Activated T-helper 1 cell treated with anti-CD3 and anti-CD28 coated beads, Interleukin-2, amount 50 U/mL, for 16 hours (primary cell): ENCODE measurements at places on chromosomes 5 and 9.

DNA sequence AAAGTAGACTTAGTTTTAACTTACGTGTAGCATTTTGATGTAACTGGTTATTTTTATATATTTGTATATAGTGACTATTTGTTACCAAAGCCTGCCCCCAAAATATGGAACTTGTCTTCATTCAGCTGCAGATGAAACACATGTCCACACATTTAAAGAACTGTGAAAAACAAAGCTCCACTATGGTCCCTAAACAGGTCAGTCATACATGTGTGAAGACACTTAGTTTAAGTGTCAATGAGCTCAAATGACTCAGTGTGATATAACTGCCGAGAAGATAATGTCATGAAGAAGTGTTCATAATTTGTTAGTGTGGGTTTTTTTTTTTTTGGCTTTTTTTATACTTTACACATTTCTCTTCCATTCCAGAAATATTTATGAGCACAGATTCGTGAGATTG, 28.2 kb downstream of the HAVCR1 start:
- no peak for DNase-seq

GRCh38 chr5:34511063-34511462, 145.1 kb upstream of the RAI14 start:
- DNase-seq, result no peak

- DNase-seq, result no peak
Measured at GRCh38 chr5:174325431-174325830, 279.9 kb downstream of the NSG2 start.

GRCh38 chr5:173832386-173832785, 55.8 kb upstream of the CPEB4 start:
- DNase-seq, result no peak

DNA sequence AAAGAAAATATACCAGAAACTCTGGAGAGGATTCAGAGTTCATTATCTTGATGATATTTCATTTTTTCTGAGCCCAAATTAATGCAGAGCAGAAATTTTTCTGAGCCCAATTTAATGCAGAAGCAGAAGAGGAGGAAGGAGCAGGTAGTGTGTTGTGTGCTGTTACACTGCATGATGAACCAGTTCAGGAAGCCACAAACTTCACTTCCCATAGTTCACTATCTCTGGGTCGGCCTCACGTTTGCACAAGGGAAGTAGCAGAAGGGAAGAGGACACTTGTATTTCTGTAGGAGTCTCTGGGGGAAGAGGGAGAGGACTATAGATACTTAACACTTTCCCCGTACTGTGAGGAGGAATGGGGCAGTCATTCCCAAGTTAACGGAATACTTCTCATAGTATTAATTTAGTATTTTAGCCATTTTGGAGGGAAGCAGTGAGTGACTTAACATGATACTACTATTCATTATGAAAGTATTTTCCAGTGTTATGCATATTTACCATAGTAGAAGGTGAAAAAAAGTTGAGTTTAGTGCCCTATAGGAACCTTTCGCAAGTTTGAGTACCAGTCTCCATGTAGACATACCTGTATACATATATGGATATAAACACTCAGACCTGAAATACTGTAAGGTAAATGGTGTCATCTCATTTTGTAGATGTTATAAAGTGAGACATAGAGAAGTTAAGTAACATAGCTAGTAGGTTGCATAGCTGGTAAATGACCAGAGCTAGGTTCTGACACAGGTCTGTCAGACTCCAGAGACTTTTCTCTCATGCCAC, 30.0 kb downstream of the XPA start:
- DNase-seq, result no peak

DNA sequence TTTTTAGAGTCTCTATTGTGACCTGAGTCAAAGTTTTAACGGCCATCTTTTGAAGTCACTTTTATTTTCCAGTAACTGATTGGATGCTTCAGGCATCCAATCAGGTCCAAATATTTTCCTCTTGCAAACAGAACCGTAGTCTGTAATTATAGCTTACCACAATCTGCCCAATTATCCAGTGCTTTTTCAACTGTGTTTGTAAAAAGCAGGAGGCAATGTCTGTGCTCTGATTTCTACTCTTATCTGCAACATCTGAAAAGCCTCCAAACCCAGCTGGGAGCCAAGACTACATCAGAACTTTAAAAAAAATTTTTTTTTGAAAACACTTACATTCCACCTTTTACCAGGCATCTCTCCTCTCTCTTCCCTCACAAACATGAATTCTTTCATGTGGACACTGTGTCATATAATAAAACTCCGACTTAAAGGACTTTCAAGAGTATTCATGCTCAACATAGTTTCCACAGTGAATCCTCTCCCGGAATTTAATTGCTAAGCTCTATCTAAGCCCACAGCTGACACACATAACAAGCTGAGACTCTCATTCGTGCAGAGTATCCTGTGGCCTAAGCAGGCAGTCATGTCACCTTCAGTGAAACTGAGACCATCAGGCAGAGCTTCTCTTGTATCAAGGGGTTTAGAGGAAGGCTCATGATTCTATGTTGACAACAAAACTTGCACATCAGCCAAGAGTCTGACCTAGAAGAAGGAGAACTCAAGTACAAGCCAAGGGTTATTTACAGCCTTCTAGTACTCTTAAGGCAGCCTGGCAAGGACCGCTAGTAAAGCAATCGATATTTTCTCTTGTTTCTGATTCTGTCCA, 272.7 kb downstream of the TLE1 start:
- no peak for DNase-seq

- DNase-seq, result no peak
Measured at GRCh38 chr5:130017173-130017572, 112.9 kb downstream of the CHSY3 start.

- DNase-seq, result no peak
Measured at GRCh38 chr5:33439905-33440481, 772 bp upstream of the TARS1 start.

DNA sequence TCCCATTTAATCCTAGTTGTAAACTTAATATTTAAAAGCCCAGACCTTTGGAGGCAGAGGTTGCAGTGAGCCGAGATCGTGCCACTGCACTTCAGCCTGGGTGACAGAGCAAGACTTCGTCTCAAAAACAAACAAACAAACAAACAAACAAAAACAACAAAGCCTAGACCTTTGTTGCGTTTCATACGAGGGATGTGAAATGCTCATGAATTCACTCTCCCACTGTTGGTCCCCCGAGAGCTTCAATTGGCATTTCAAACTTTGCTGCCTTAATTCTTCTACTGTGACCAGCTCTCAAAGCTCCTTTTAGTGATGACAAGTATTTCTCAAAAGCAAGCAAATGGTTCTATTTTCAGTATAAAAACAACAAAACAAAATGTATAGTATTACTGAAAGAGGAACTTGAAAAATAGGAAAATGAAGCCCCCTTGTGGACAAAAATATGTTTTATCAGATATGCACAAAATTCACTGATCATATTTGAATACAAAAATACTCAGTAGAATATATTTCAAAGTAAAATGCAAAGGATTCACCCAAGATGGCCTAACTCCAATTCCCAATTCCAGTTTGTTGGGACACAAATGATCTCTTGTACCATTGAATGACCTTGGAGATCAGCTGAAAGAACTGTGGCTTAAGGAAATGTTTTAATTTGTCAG, 140.4 kb downstream of the ESM1 start:
- no peak for DNase-seq

- DNase-seq, result no peak
Measured at GRCh38 chr9:93364734-93365426, 86.6 kb upstream of the FAM120A start.

DNA sequence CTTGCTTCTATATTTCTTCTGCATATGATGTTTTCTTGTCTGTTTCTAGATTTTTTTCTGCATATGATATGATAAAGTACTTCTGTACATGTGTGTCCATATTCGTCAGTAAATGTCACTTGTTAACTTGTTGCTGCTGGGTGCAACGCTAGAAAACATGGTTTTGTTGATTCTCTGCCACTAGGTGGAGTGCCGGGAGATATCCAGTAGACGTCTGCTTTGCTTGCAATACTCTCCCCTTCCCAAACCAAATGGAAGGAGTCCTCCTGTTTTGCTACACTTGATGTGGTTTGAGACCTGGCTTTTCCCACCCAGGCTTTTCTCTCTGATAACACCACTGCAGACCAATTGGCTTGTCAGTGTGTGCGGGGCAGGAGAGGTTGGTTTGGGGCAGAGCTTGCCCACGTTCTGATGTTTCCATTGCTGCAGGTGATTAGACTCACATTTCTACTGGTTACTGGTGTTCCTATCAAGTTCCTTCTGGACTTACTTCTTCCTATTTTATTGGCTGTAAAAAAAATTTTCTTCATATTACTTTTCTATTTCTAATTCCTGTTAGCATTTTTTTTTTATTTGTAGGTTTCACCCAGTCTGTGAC, 900.0 kb upstream of the CDH10 start:
- DNase-seq, result no peak

- DNase-seq, result no peak
Measured at GRCh38 chr5:175798626-175799025, 72.8 kb upstream of the CPLX2 start.

DNA sequence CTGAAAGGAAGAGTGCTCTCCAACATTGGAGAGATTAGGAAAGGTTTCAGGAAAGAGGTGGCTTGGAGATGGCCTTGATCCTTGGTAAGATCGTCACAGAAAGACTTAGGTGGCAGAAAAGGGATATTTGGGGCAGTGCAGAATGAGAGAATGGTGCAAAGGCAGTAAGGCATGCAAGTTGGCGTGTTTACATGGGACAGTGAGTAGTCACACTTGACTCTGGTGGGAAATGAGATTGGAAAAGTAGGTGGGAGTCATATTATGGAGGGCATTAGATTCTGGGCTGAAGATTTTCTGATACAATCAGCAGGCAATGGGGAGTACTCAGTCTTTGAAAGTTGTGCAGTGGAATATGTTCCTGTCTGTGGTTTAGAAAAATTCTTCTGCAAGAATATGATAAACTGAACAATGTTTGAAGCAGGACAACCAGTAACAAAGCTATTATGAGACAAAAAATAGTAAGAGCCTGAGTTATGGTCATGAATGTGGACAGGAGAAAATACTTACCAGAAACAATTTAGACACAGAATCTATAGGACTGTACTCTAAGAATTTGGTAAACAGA, 76.2 kb upstream of the ANKRD55 start:
- no peak for DNase-seq

DNA sequence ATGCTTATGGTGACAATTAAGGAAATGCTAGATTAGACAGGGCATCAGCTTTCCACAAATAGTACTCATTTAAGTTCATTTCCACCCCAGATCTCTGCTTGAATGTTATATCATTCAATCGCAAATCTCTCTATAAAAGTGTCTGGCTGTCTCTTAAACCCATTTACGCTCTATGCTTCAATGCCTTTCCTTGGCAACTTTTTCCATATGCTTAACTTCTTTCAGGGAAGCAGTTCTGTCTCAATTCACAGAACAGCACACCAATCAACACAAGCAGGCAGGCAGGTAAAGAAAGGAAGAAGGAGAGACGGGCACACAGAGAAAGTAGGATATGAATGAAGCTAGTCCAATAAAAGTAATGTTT, 243.1 kb downstream of the DENND1A start:
- no peak for DNase-seq

- DNase-seq, result no peak
Measured at GRCh38 chr5:140329739-140330481, 16.5 kb downstream of the HBEGF start.

- no peak for DNase-seq
Measured at GRCh38 chr5:143094087-143094521, 309.4 kb downstream of the NR3C1 start.

DNA sequence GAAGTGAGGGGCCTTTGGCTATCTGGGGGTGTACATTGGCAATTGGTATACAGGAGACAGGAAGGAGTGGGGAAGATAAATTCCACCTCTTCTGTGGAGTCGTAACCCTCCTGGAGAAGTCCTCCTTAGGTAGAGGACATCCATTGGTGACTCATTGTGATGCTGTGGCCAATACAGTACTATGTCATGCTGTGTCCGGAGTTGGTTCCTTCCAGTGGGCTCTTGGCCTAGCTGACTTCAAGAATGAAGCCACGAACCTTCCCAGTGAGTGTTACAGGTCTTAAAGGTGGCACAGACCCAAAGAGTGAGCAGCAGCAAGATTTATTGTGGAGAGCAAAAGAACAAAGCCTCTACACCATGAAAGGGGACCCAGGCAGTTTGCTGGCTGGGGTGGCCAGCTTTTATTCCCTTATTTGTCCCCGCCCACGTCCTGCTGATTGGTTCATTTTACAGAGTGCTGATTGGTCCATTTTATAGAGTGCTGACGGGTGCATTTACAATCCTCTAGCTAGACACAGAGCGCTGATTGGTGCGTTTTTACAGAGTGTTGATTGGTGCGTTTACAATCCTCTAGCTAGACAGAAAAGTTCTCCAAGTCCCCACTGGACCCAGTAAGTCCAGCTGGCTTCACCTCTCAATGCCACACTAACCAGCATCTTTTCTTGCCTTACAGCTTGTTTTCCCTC, 37.3 kb upstream of the FBP1 start:
- DNase-seq, result no peak

GRCh38 chr5:142821733-142822487, 51.7 kb downstream of the ARHGAP26 start:
- DNase-seq, result no peak

DNA sequence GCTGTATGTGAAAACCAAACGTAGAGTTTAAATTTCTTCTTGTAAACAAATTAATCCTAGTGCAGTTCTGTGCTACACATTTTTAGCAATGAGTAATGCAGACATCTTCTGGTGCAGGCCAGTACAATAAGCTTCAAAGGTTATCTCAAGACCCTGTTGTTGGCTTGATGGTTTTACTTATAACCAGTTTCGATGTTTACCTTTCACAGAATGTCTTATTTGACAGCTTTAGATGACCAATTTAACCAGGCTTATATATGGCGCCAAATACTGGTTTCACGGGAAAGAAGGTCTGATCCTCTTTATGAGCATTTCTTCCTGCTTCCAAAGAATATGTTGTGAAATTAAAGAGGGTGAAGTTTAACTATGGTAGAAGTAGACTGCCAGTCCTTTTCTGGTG, 9.9 kb downstream of the ZFAND5 start:
- DNase-seq, result no peak

DNA sequence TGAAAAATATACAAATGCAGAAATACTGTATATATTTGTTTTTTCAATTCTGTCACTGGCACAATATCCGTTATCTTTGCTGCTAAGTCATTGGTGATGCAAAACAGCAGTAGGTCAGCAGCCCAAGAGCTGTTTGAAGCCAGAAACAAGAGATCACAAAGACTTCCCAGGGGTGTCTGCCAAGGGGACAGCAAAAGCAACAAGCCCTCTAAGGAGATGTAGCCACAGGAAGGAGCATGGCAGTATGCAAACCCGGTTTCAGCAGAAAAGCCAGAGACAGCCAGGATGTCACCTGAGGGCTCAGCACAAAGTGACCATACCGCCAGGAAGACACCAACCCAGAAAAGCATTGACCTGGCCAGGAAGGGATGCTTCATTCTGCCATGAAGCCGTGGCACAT, 241.5 kb downstream of the ARRDC3 start:
- no peak for DNase-seq

- DNase-seq, result no peak
Measured at GRCh38 chr5:67679184-67679841, 482.7 kb upstream of the CD180 start.

DNA sequence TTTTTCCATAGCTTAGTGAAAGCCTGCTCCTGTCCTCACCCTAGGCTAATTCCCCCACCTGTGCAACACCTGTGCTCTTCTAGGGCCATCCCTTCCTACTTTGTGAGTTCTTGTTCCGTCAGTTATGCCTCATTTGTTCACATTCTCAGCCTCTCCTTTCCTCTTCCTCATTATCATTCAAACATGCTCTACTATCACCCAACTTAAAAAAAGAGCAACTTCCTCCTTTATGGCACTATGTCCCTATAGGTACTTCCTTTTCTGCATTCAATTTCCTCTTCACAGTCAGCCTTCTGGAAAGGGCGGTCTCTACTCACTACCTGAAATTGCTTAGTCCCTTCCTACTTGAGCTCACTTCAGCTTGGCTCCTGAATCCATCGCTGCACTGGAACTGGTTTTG, 111.8 kb upstream of the LHFPL2 start:
- DNase-seq, result no peak
